Caco-2 (cell line): ENCODE measurements at places on chromosomes 13 and 19.

- H3K4me1 ChIP-seq, result peaks cover 14% of the 10 kb centered on the region
- no peak overlapping the region for H3K27ac ChIP-seq
- H3K27me3 ChIP-seq, result no peaks in the 10 kb centered on the region
Observed at GRCh38 chr13:65342541-65343337, 1887.4 kb downstream of the PCDH9 start.

GRCh38 chr13:72185776-72186175 lies 318.8 kb upstream of the DACH1 start:
- no peaks in the 10 kb centered on the region for H3K27me3 ChIP-seq
- DNase-seq, result no peak
- H3K4me3 ChIP-seq, result no peak overlapping the region
- no peaks in the 10 kb centered on the region for H3K4me1 ChIP-seq

DNA sequence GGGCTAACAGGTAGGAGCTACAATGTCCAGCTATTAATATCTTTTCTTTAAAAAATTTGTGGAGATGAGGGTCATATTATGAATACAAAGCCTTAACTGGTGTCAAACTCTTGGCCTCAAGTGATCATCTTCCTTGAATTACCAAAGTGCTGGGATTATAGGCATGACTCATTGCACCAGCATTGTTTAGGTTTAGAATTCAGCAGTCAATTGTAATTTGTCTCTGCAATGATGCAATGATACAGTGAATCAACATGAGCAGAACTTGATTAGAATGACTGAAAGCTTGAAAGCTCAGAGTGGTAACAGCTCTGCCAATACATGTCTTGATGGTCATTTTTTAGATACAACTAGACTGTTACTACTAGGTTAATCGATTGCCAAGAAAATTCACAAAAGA lies 752.8 kb upstream of the MIR17HG start:
- peaks cover 16% of the 10 kb centered on the region for H3K4me1 ChIP-seq
- H3K36me3 ChIP-seq, result no peaks in the 10 kb centered on the region
- no peak for DNase-seq
- no peaks in the 10 kb centered on the region for H3K27me3 ChIP-seq
- no peak overlapping the region for H3K27ac ChIP-seq

DNA sequence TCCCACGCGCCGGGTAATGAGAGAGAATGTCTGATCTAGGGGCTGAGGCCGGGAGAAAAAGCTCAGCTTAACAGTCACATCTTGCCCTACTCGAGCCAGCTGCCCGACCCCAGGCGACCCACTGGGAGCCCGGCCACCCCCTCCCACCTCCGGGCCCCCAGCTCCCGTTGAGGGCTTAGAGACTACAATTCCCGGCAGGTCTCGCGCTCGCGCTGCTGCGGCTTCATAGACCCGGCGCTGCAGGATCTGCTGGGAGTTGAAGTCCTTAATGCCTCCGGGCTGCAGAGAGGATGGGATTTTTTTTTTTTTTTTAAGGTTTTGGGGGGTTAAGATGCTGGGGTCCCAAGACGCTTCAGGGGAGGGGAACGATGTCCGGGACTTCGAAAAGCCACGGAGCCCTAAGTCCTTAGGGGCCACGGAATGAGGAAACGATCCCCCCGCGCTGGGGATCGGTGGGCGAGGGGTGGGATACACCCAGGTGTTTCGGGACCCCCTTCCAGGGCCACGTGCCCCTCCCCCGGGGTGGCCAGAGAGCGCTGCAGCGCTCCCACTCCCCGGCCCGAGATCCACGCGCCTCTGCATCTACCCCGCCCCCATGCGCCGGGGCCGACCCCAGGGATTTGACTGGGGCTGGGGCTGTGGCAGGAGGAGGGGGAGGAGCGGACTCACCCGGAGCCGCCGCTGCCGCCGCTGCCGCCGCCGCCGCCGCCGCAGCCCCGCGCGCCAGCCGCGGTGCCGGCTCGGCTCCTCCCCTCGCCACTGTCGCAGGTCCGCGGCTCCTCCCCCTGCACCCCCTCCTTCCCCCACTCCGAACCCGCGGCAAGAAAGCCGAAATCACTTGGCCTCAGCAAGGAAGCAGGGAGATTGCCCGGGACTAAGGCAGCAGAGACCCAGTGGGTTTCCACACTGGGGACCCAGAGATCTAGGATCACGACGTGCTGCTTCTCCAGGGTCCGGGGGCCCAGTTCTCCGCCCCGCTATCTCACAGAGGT lies at the start of gene SYT3:
Gene SYT3, minus strand, starts transcription at position 761 of the 992 bp plus-strand sequence. CDS start 2,470 bp downstream, outside the sequence.
- H3K36me3 ChIP-seq, result no peaks in the 10 kb centered on the region
- peaks cover 1% of the 10 kb centered on the region; the same call in 1 of the 2 replicates for H3K27me3 ChIP-seq
- H3K4me1 ChIP-seq, result peaks cover 11% of the 10 kb centered on the region
